Keratinocyte (primary cell): ENCODE measurements at places on chromosomes 11 and 22.
A peak's percentile ranks its signal among the peaks of the same experiment; 100 is the strongest.

DNA sequence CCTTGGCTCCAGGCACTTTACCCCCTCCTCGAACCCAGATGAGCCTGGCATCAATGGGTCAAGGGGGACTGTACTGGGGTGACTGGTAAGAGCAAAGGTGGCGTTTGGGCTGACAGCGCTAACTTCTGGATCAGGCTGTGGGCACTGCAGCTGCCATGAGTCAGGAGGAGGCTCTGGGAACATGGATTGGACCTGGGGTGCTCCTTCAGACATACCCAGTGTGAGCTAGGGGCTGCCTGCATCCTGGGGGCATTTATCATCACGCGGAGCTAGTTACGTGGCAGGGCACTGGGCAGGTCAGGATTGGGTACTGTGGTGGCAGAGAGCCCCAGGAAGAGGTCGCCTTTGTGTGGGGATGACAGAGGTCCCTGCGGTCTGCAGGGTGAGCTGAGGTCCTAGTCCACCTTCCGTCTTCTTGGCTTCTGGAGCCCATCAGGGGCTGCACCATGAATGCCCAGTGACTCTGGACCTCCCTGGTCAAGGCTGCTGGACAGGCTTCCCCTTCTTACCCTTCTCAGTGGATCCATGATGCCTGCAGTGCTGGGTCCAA, 13.1 kb downstream of the GRIK4 start:
- no peak for DNase-seq

GRCh38 chr22:28426346-28427132, 253.1 kb downstream of the TTC28 start:
- DNase-seq: no peak

- DNase-seq: no peak
These were observed 1.2 kb downstream of the FOLR3 start for GRCh38 chr11:72136684-72137262.

- DNase-seq: no peak
These were observed 100.3 kb upstream of the PITPNB start for GRCh38 chr22:28019360-28019759.

- no peak for DNase-seq
These were observed 15.6 kb downstream of the ZBED4 start for GRCh38 chr22:49869086-49869830.

DNA sequence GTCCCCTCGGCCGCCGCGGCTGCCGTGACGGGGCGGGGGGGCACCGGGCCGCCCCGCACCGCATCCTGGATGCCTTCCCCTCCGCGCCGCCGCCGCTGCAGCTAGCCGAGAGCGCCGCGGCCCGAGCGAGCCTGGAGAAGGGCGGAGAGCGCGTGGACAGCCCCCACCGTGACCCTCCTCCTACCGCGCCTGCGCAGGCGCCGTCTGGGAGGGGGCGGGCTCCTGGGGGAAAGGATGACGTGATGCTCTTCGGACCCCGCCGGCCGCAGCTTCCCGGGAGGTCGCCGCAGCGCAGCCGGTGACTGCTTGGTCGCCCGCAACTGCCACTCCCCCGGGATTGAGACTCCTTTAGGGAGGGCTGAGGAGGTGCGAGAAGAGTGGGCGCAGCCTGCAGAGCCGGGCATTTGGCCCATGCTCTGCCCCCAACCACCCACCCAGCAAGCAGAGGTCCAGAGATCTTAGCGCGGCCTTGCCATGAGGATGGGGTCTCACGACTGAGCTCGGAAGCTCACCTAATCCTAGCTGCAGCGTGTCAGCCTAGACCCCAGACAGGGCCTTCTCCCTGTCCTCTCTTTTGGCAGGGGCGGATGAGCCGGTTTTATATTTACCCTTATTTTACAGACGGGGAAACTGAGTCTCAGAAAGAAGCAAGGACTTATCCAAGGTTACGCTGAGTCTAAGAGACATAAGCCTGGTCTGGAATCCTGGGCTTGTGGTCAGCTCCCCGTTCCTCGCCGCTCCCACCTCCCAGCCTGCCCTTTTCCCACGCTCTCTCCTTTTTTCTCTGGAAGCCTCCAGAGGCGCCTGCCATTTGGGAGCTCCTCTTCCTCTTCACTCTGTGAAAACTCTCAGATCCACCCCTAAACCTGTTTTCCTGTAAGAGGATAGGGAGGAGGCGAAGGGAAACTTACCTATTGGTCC, at the start of gene DENND5A:
Gene DENND5A, minus strand, starts transcription at position 140 of the 921 bp plus-strand sequence. CDS start 281 bp downstream, outside the sequence.
- peak; percentile 17 for DNase-seq

DNA sequence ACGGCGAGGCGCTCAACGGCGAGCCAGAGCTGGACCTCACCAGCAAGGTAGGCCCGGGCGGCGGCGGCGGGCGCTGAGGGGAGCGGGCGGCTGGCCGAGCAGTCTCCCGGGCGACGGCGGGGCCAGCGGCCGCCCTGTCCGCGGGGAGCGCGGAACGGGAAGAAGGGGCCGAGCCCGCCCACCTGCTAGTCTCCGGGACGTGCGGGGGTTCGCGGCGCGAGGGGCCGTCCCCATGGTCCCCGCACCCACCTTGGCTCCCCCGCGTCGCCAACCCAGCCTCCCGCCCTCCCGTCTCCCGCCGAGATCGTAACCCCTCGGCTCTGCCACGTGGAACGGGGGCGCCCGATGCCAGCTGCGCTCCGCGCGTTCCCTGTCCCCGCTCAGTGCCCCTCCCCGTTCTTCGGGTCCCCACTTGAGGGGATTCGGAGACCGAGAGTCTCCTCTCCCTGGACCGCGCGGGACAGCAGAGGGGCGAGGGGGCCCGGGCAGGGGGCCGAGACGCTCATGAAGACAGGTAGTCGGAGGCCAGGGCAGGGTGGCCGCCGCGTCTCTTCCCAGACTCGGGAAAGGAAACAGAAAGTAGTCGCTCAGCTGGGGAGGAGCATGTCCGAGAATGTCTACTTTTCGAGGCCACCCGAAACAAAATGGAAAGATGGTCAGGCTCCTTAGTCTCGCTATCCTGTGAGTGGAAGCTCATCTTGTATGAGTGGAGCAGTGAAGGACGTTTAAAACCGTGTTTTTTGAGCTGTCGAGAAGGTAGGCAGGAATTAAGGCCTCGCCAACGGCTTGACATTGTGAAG, 557 bp downstream of the GTPBP1 start:
- no peak for DNase-seq

DNA sequence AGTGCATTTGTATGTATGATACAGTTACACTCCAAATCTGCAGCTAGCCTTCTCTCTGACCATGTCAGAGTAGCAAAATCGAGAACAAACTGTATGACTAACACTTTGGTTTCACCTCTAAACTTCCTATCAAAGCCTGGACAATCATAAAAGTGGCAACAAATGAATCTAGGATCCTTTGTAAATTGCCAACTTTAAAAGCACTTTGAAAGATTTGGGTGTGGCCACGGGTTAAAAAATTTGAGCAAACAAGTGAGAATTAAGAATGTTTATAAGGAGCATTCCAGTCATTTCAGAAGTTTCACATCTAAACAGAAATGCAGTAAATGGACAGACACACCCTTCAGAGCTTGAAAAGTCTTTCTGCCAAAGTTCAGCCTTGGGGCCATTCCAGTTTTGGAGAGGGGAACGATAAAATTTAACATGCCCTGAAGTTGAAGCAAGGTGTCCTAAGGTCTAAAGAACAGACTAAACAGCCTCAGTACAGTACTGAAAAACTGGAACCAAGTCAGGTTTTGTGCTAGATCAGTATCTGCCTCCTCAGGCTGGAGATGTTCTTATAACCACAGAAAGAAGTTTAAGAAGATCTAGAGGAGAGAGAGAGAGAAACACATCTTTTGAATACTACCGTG, 181.9 kb upstream of the BDNF start:
- no peak for DNase-seq

DNA sequence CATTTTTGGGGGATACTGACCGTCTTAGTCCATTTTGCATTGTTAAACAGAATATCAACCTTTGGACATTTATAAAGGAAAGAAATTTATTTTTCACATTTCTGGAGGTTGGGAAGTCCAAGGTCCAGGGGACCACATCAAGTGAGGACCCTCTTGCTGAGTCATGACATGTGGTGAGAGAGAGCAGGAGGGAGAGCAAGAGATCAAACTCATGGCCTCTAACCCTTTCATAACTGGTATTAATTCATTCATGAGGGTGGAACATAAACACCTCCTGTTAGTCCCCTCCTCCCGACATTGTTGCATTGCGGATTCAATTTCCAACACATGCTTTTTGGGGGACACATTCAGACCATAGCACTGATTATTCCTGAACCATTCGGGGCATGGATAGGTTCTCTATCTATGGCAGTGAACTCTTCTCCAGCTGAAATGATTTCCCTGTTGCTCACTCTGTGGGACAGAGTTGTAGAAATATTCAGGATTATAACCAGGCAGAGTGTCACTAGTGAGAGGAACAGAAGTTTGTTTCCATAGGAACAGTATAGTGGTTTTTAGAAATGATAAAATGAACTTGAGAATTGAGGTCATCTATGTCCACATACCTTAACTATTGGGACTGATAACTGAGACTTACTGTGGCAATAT, 88.2 kb upstream of the OR9Q1 start:
- DNase-seq: no peak

GRCh38 chr11:58980159-58980843, 41.0 kb downstream of the GLYATL1 start:
- no peak for DNase-seq

DNA sequence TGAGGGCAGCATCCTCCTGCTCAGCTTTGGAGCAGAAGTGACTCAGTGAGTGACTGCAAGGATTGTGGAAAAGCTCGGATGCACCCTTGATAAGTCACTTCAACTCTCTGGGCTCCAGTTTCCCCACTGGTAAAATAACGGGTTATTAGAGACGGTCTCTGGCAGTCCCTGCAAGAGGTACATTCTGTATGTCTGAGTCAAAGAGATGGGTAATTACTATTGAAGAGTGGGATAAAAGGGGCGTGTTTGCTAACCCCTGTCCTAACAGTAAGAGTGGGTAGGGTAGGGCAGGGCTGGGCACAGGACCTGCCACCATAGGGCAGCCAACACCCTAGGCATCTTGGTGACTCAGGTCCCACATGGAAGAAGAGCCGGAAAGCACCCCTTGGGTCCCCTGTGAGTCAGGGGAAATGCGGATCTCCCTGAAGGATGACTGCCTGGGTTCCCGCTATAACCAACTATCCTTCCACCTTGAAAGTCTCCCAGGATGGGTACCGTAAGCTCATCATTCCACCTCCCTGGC, 7.3 kb upstream of the AHNAK start:
- DNase-seq: peak; percentile 95

GRCh38 chr11:58730507-58731089, 1.1 kb downstream of the GLYAT start:
- DNase-seq: no peak

- DNase-seq: no peak
These were observed 3.3 kb downstream of the TCN2 start for GRCh38 chr22:30610299-30610698.

DNA sequence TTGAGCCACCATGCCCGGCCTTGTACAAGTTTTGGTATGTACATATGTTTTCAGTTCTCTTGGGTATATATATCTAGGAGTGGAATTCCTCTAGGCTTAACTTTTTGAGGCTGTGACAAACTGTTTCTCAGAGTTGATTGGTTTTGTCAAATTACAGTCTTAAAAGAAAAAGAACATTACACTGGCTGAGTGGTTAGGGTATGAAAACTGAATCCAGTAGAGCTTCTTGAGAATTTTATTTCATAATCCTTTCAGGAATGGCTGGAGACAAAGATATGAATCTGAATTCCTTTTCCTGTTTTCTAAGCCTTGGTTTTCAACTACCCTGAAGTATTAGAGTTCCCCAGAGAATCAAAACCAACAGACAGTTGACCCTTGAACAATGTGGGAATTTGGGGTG, 6.5 kb downstream of the METTL15 start:
- DNase-seq: no peak

DNA sequence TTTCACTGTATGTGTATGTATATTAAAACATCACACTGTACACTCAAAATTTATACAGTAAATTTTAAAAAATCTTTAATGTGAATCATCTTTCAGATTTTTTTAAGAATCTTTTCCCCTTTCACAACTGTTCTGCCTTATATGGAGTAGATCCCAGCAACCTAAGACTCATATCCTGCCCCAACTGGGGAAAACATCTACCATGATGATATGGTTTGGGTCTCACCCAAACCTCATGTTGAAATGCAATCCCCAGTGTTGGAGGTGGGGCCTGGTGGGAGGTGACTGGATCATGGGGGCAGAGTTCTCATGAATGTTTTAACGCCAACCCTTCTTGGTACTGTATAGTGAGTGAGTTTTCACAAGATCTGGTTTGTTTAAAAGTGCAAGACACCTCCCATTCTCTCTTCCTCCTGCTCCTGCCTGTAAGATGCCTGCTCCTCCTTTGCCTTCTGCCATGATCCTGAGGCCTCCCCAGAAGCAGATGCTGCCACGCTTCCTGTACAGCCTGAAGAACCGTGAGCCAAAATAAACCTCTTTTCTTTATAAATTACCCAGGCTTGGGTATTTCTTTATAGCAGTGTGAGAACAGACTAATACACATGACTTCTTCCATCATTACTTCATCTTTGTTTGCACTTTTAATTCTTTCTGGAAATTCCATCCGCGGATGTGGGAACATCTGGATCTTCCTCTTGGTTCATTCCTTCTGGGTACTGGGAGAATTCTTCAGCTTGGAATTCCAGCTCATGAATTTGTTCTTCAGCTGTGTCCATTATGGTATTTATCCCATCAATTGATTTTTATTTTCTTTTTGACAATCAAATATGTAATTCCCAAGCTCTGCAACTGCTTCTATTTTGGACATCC, 36.9 kb downstream of the LINC01488 start:
- DNase-seq: no peak

GRCh38 chr22:48389916-48390315, 1437.8 kb downstream of the BRD1 start:
- no peak for DNase-seq

- DNase-seq: no peak
These were observed 49.6 kb downstream of the NUP98 start for GRCh38 chr11:3747704-3748103.

DNA sequence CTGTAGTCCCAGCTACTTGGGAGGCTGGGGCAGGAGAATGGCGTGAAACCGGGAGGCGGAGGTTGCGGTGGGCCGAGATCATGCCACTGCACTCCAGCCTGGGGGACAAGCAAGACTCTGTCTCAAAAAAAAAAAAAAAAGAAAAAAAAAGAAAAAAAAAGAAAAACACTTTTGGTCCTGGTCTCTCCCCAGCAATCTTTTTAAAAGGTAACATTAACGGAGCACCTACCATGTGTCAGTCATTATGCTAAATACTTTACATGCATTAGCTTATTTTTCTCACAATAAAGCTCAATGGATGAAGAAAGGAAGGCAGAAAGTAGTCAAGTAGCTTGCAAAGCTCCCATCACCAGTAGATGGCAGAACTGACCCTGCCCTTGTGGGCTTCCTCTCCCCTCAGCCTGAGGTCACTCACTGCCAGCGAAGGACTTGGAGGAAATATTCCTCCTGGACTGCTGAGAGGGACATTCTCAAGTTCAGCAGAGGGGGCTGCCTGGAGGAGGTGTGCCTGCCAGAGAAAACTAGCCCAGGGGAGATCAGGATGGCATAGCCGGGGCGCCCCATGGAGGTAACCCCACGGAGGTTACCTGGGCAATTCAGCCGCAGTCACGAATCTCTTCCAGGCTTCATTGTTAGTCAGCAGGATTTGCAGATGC, 15.5 kb downstream of the APOL3 start:
- no peak for DNase-seq

- DNase-seq: no peak
These were observed 53.2 kb downstream of the PIK3C2A start for GRCh38 chr11:17154409-17155159.
